Activated CD4-positive, alpha-beta T cell treated with anti-CD3 and anti-CD28 coated beads, Interleukin-2, amount 50 U/mL, for 4 hours (primary cell): ENCODE measurements at places on chromosomes 16 and 17.

GRCh38 chr16:27847030-27847550, 216.4 kb downstream of the GSG1L start:
- no peak for DNase-seq

- DNase-seq: no peak
These were observed 149.3 kb downstream of the SOCS1 start for GRCh38 chr16:11106726-11107125.

- DNase-seq: no peak
These were observed 22.0 kb downstream of the BAHCC1 start for GRCh38 chr17:81417049-81417878.

DNA sequence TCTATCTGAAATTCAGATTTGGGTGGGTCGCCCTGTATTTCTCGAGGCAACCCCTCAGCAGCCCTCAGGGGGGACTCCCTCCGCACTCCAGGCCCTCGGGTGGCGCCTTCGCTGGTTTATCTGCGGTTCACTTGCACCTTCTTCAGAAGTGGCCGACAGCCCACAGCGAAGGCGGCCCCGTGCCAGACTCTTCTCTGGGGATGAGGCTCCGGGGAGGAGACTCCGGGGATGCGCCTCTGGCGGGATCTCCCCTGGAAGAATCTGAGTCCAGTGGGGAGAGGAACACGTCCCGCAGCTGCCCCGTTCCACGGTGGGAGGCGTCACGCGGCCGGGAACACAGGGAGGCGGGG, 63.9 kb upstream of the DNAJA2 start:
- DNase-seq: no peak

- no peak for DNase-seq
These were observed 149.9 kb downstream of the NPIPB5 start for GRCh38 chr16:22660441-22661160.

- DNase-seq: no peak
These were observed 162.6 kb upstream of the CDH13 start for GRCh38 chr16:82464187-82464586.

- DNase-seq: no peak
These were observed 133.8 kb upstream of the CCL2 start for GRCh38 chr17:34121311-34121710.

DNA sequence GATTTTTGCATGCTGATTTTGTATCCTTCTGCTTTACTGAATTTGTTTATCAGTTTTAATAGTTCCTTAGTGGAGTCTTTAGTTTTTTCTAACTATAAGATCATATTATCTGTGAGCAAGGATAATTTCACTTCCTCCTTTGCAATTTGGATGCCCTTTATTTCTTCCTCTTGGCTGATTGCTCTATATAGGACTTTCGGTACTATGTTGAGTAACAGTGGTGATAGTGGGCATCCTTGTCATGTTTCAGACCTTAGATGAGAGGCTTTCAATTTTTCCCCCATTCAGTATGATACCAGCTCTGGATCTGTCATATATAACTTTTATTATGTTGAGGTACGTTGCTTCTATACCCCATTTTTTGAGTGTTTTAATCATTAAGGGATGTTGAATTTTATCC, 224.5 kb upstream of the CNTNAP4 start:
- DNase-seq: no peak

GRCh38 chr17:16442594-16443510, 27.5 kb downstream of the TRPV2 start:
- DNase-seq: no peak

GRCh38 chr16:53646506-53646905, 57.2 kb downstream of the RPGRIP1L start:
- DNase-seq: no peak

DNA sequence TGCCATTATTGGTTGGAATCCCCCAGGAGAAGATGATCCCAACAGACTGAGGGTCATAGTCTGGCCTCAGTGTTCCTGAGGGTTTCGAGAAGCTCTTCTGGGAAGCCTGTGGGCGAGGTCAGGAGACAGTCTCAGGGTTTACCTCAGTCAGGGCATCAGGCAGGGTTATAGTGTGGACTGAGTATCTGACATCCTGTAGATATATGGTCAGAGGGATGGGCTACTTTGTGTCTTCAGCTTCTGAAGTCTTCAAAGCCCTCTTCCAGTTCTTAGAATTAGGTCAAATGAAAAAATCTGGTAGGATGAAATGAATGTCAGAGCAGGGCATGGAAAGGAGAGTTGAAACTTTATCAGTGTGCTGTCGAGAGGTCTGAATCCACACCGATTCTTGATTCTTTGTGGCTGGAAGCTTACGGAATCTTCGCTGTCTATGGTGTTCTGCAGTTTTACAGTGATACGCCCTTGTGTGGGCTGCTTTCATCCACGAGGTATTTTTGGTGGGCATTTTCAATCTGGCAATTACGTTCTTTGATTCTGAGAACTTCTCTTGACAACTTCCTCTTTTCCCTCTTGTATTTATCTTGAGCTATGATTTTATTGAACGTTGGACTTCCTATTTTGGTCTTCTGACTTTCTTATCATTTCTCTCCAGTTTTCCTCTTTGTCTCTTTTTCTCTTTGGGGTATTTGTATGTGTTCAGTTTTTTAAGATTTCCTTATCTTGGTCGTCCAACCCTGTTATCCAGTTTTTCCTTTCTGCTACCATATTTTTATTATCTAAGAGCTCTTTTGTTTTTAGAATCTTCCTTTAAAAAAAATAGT, 30.4 kb downstream of the BPTF start:
- DNase-seq: no peak

DNA sequence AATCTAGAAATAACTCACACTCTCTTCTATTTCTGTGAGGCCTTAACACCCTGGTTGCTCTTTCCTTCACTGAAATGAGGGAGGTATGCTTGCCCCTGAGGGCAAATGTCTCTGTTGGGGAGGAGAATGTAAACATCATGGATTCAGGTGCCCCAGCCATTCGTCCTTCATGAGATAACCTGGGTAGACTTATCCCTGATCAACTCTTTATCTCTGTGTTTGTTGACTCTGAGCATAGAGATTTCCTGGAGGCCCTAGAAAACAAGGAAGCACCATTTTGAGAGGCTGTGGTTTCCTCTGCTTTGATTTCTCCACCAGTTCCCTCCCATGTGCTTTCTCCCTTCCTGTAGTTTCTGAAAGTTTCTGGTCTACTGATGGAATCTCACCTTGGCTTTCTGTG, 77.3 kb downstream of the PHKB start:
- no peak for DNase-seq

GRCh38 chr17:71922439-71922838, 198.4 kb upstream of the SOX9 start:
- DNase-seq: no peak

- DNase-seq: peak; percentile 51
These were observed 629 bp downstream of the GEMIN4 start for GRCh38 chr17:751269-752001.

DNA sequence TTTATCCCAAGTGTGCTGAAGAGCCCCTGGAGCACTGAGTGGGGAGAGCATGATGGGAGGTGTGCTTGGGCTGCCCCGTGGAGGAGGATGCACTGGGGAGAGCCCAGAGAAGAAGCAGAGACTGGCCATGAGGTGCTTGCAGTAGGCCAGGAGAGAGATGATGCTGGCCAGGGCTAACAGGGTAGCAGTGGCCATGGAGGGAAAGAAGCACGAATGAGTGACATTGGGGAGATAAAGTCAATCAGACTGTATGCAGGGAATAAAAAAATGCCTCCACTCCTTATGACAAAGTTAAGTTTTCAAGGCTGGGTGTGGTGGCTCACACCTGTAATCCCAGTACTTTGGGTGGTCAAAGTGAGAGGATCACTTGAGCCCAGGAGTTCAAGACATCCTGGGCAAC, 5.4 kb upstream of the TMEM220 start:
- no peak for DNase-seq

DNA sequence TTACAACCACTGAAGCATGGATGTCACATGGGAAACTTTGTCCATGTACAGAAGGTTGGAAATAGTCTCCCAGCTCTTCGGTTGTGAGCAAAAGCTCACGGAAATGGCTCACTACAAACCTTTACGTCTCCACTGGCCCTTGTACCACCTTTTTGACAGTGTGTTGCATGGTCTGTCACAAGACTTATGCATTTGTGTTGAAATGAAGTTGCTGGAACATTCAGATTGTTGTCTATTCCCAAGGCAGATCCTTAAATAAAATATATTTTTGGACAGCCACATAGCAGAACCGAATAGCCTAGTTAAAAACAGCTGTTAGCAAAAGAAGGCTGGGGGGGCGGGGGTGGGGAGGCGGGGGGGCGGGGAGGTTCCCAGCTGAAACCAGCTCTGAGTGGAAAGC, 39.2 kb downstream of the KNOP1 start:
- DNase-seq: no peak

- DNase-seq: no peak
These were observed 30.7 kb upstream of the MED9 start for GRCh38 chr17:17445925-17446665.

DNA sequence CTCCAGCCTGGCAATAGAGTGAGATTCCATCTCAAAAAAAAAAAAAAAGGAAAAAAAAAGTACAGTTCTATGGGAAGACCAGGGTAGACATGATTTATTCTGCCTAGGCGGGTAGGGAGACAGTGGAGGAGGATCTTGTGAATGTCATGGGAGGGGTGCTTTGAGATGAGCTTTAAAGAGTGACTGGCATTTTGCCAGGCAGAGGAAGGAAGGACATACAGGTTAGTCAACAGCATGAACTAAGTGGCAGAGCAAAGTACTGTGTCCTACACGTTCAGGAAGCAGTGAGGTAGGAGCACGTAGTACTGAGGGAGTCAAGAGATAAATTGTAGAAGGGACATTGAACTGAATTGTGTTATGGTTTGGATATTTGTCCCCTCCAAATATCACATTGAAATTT, 451.5 kb downstream of the TOX3 start:
- DNase-seq: no peak

DNA sequence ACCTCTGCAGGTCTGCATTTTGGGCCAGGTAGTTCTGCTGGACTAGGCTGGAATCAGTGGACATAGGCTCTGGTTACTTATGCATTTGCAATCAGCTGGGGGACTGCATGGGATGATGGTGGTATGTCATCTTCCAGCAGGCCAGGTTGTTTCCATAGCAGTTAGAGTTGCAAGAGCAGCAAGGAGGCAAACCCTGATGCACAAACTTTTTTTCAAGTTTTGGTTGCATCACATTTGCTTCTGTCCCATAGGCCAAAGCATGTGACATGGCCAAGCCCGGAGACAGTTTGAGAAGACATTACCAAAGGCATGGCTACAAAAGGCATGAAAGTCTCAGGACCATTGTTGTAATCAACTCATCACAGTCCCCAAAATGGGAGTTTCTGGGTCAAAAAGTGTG, 58.2 kb downstream of the PRKCB start:
- DNase-seq: no peak

GRCh38 chr17:39663340-39663687, 1.8 kb upstream of the TCAP start:
- no peak for DNase-seq

DNA sequence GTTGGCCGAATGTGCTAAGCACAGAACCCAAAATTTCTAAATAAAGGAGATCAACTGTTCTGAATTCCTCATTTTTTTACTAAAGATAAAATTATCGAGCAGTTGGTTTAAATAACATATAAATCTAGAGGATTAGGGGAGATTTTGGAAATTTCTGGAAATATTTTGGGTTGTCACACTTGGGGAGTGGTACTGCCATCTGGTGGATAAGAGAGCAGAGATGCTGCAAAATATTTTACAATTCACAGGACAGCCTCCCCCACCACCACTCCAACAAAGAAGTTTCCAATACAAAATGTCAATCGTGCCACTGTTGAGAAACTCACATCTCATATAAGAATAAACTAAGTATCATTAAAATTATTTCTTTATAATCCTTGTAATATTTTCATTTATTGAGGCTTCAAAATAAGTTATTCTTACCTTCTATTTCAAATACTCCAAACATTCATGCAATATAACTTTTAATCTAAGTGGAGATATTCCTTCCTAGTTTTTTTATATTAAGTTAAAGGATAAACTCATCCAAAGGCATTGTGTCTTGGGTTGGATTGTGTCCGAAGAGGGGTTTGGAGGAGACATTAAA, 17.0 kb upstream of the ABCA8 start:
- no peak for DNase-seq

DNA sequence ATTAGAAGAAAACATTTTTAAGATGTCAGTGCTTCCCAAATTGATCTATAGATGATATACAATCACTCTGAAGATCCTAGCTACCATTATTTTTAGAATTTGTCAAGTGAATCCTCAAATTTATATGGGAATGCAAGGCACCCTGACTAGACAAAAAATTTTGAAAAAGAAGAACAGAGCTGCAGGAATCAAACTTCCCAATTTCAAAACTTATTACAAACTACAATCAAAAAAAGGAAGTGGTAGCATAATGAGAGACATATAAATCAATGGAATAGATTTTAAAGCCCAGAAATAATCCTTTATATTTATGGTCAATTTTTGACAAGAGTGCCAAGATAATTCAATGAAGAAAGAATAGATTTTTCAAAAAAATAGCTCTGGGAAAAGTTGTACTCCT, 198.3 kb upstream of the KCNJ16 start:
- no peak for DNase-seq

DNA sequence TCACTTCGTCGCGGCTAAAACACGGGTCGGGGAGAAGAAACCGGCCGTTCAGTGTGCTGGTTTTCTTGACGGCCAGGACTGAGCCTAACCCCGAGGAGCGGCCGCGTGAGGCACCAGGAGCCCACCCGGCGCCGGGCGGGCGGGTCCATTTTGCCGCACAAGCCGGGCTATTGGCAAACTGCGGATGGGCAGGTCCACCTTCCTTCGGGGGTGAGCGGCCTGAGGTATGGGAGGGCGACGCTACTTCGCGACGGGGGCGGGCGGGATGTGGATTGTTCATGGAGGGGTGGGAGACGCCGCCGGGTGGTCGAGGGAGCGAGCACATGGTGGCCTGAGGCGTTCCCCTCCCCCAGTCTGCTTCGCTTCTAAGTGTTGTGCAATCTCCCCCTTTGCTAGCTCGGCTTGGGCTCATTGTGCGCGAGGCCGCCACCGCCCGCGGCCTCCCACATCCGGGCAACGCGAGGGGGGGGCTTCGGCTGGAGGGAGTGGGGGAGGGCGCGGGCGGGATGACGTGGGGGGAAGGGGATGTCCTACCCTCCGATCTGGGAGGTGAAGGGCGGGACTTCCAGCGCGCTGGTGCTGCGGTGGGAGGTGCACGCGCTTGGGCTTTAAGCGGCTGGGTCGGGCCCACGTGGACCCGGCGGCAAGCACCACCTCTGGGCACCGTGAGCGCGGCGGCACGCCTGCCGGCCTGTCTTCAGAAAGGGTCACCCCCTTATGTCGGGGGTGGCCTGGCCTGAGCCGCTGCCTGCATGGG, 5.9 kb upstream of the CD68 start:
- DNase-seq: peak; percentile 90

GRCh38 chr16:68299571-68300453, 10.9 kb downstream of the SLC7A6OS start:
- DNase-seq: no peak

- no peak for DNase-seq
These were observed 7.6 kb downstream of the SGSH start for GRCh38 chr17:80212511-80212910.

GRCh38 chr16:89458551-89458950, 31.8 kb downstream of the ANKRD11 start:
- DNase-seq: no peak
